ENCODE measurements at places on chromosomes 13 and 19.

DNA sequence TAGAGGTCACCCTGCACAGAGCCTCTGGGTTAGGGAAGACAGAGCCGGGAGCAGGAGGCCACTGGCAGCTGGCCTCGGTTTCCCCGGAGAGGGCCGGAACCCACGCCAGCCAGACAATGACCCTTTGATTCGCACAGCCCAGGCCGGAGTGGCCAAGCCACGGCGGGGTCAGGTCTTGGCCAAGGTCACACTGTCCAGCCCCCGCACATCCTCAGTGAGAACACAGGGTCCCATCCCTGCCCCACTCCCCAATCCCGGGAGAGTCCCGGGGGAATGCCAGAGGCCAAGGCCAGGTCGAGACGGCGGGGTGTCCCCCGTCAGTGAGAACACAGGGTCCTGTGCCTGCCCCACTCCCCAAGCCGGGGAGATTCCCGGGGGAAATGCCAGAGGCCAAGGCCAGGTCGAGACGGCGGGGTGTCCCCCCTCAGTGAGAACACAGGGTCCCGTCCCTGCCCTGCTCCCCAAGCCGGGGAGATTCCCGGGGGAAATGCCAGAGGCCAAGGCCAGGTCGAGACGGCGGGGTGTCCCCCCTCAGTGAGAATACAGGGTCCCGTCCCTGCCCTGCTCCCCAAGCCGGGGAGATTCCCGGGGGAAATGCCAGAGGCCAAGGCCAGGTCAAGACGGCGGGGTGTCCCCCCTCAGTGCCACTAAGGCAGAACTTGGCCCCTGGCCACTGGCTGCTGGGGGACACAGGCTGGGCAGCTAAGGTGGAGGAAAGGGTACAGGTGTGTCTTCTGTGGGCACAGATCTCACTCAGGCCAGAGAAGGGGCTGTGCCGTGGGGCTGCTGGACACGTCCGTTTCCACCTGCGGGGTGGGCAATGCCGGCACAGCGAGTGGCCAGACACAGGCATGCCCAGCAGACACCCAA is 1.7 kb upstream of the FSTL3 start:
- DNase-seq, result no peak

DNA sequence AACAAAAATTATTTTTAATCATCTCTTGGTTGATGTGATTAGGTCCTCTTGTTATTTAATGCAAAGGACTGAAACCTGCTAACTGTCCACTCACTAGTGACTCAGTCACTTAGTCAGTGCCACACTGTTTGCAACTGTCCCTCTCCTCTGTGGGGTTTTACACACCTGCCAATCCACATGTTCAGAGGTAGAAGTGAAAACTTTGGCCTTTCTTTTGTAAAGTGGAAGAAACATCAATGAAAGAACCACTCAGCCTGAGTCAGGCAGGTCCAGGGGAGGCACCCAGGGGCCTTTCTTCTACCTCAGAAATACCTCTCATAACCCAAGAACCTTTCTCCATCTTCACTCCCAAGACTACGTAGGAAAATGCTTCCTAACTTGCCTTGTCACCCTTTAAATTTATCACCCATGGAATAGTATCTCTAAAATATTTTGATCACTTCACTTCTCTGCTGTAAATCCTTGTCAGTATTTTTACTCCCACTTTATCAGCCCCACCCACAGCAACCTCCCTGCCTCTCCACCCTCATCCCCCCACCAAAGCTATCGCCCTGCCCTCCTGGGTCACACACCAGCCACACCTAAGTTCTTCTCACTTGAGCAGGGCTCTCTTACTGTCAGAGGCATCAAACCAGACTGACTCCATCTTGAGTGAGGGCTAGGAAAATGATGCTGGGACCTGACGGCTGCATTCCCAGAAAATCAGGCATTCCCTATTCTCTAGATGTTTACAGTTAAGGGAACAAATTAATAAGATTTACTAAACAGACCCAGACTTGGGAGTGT is 29.6 kb upstream of the EEF1AKMT1 start:
- no peak for DNase-seq

DNA sequence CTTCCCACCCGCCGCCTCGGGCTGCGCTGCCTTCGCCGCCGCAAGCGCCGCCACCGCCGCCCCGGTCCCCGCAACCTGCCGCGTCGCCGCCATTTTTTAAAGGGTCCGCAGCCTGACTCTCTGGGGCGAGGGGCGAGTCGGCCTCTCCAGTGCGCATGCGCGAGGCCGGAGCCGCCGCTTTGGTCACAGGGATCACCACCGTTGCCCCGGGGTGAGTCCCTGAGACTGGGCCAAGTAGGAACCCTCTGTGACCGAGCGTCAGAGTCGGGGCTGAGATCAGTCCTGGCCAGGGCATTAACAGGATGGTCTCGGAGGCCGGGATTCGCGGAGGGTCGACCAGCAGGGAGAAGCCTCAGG is 42.6 kb downstream of the ZNF146 start:
- DNase-seq, result no peak

DNA sequence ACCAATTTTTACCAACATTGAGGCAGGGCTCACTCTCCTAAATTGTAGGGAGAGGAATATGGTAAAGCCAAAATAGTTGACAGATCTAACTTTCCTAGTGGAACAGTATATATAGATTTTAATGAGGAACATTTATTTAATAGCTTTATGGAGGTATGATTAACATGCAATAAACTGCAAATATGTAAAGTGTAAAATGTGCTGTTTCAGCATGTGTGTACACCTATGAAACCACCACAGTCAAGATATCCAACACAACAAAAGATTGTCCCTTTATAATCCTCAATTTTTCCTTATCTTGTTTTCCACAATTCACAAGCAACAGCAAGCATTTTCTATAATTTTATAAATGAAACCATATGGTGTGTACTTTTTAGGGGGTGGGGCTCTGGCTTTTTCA is 4.1 kb upstream of the TRAPPC2B start:
- DNase-seq, result no peak

GRCh38 chr13:113275387-113275786 is 21.7 kb upstream of the LAMP1 start:
- peak; percentile 11 for DNase-seq

- DNase-seq, result peak; percentile 68
Observed at GRCh38 chr13:45615501-45616101, at the start of gene ERICH6B. Gene ERICH6B, minus strand, starts transcription at chr13:45615739. Its CDS starts 18,734 bp downstream, at chr13:45597005.

DNA sequence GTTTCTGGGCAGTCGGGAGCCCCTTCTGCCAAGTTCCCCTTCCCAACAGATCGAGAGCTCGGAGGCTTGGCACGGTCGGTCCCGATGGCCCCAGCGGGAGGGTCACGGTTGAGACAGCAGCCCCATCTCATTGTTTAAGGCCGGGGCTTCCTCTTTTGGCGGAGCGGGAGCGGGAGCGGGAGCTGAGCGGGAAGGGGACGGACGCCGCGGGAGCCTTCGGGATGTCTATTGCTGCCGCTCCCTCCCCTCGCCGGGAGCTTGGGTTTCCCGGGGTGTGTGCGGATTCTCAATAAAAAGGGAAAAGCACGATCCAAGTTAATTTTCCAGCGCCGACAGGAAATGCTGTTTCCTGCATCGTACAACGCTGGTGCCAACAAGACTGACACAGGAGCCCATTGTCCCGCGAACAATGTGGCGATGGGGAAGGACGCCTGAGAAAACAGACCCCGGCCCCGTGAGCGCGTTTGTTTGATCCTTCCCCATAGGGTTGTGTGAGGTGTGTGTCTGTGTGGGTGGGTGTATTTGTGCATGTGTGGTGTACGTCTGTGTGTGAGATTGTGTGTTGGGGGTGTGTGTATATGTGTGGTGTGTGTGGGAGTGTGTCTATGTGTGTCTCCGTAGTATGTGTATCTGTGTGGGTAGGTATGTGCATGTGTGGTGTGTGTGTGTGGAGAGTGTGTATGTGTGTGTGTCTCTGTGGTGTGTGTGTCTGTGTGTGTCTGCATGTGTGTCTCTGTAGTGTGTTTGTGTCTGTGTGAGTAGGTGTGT is 36.3 kb upstream of the FLT1 start:
- DNase-seq, result no peak

GRCh38 chr13:27481766-27482165 is 31.4 kb upstream of the MTIF3 start:
- no peak for DNase-seq

DNA sequence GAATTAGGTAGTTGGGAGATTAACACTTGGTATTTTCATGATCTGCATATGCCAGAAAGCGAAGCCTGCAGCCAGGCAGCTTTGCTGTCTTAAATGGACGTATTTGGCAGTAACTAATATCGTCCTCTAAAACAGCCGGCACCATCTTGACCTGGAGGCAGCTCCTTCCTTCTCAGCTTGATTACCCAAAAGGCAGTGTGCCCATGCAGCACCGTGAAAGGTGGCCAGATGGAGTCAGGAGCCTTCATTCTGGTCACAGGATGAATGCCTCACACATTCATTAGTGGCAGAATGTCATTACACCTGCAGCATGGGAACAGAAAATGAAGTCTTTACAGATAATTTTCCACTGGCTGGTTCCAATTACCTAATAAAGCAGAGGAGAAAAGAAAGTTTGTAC is 59.0 kb upstream of the FLT1 start:
- no peak for DNase-seq

DNA sequence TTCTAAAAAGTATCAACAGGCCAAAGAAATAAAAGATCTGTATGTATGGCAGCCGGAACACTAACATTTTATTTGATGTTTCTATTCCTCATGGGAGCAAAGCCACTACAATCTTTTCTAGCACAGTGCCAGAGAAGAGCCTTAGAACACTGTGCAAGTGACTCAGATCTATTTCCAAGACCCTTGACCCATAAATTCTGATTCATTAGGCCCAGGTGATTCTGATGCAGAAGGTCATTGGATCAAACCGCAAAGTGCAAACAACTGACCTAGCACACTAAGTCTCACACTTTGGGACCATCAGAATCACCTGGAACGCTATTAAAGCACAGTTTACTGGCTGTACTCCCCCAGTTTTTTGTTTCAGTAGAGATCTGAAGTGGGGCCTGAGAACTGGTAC is 87.6 kb downstream of the MYCBP2 start:
- DNase-seq, result no peak

DNA sequence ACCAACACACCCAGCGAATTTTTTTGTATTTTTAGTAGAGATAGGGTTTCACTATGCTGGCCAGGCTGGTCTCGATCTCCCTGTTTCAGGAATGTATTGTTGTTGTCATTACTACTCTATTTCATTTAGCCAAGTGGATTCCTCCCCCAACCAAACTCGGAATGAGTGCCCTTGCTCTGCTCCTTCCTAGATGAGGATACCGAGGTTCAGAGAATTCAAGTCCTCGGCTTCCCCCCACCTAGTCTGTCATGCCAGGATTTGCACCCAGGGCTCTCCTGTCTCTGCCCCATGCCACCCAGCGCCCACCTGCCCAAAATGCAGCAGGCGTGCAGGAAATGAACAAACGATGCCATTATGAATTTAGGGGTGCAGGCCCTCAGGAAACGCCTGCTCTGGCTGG is 3.5 kb upstream of the SPACA4 start:
- no peak for DNase-seq

- DNase-seq, result no peak
Observed at GRCh38 chr13:28329395-28330158, 165.4 kb downstream of the FLT1 start.

DNA sequence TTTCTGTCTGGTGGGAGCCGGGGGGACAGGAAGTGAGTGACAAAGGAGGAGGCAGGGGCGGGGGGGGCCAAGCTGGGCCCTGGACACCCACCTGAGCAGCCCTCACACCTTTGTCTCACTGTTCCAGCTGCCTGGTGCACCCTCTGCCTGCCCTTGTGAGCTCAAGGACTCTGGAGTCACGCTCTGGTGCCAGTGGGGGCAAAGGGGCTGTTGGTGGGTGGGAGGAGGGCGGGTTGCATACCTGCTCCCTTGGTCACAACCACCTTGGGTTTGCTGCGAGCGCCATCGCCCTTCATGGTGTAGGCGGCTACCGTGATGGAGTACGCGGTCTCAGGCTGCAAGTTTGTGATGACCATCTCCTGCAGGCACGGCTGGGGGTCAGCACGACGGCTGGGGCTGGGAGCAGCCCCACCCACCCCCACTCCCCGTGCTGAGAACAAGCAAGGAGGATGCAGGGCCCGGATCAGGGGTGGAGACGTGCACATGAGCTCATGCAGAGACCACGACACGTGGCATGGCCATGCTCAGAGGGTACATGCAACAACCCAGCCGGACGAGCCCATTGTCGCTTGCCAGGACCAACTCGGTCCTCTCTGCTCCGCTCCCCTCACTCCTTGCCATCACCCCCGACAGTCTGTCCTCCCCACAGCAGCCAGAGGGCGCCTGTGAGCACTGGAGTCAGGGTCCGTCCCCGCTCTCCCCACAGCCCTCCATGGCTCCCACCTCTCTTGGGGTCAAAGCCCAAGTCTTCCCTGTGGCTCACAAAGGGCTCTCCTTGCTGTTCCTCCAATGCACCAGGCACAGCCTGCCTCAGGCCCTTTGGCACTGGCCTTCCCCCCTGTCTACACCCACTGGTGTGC is 114.9 kb downstream of the PTPRS start:
- no peak for DNase-seq
